Psoas muscle (tissue), 8 donors: ENCODE measurements at places on chromosomes 5 and 9.

DNA sequence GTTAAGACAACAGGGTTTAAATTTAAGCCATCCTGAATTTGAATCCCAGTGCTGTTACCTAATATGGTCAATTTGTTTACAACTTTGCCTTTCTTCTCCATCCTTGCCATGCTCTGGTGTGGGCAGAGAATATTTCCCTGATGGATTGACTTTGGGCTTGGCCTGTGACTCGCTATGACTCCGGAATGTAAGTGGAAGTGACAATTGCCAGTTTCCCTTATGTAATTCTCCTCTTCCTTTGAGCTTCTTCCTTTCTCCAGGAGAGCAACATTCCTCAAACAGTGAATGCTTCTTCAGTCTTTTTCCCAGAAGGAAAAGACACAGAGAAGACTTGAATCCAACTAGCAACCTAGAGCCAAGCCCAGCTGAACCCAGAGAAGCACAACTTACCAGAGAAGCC is 159.1 kb downstream of the LURAP1L start:
- no peak for DNase-seq

GRCh38 chr9:129383561-129384490 is 205.8 kb upstream of the IER5L start:
- DNase-seq: peak; percentile 93

GRCh38 chr5:68409259-68409658 is 193.7 kb downstream of the PIK3R1 start:
- no peak for DNase-seq

- no peak for DNase-seq
These were observed 1828.8 kb downstream of the MAT2B start for GRCh38 chr5:165334201-165334600.

GRCh38 chr5:84870369-84870768 is 485.7 kb upstream of the EDIL3 start:
- no peak for DNase-seq

- no peak for DNase-seq
These were observed 17.8 kb upstream of the SLC12A7 start for GRCh38 chr5:1129711-1130055.

- DNase-seq: no peak
These were observed 20.7 kb upstream of the ROPN1L start for GRCh38 chr5:10420932-10421331.

GRCh38 chr5:52853650-52854049 is 65.9 kb downstream of the ITGA1 start:
- DNase-seq: no peak

DNA sequence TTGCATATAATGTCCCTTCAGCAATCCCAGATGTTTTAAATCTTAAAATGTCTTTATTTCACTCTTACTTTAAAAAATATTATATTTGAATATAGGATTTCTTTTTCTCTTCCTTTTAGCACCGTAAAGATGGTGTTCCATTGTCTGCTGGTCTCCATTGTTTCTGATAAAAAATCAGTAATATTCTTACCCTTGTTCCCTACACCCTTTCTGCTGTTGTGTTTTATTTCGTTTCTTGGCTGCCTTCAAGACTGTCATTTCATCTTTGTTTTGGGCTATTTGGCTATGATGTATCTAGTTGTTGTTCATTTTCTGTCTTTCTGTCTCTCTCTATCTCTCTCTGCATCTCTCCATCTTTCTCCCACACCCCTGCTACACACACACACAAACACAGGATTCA is 197.9 kb downstream of the IRX2 start:
- no peak for DNase-seq

DNA sequence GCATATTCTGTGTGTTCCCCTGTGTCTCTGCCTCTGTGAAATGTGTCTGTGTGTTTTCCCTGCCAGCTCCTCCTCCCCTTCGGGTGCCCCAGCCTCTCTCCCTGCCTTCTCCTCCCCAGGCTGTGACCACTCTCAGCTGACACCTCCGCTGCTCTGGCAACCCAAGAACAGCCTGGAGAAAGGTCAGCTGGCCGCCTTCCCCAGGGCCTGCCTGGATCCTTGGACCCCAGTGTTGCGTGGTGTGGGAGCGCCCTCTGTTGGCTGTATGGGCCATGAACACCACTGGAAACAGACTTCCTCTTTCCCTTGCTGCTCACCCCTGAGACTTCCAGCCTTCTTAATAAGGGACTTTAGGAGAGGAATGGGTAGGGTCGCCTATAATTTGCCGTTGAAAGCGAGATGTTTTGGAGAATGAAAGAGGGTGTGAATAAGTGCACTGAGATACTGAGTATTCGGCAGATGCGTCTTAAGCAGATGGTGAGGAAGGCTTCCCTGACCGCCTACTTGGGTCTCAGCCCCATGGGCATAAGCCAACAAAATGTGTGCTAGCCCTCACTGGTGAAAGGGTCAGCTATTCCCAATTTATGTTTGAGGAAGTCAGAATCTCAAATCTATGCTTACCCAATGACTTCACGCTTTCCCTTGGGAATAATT is 114.9 kb upstream of the TRIM32 start:
- peak; percentile 95 for DNase-seq

GRCh38 chr9:2453701-2454100 is 167.9 kb upstream of the VLDLR start:
- DNase-seq: no peak

- no peak for DNase-seq
These were observed 16.9 kb upstream of the SNCAIP start for GRCh38 chr5:122295138-122295537.

DNA sequence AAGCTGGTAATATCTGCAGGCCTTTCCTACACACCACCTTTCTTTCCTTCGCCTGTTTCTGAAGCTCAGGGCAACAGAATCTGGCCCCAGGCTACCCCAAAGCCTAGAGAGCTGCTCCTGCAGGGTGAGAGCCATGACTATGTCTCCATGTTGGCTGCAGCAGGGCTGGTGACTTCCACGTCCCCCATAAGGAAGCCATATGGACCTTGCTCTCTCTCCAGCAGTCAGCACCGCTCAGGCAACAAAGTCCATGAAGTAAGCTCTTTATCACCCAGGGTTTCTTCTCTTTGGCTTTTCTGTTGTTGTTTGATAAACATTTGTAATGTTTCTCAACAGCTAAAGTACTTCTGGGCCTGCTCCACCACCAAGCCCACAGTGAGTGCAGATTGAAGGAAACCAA is 125.2 kb downstream of the SLIT3 start:
- DNase-seq: no peak

GRCh38 chr9:27800692-27801370 is 227.6 kb upstream of the C9orf72 start:
- DNase-seq: no peak

DNA sequence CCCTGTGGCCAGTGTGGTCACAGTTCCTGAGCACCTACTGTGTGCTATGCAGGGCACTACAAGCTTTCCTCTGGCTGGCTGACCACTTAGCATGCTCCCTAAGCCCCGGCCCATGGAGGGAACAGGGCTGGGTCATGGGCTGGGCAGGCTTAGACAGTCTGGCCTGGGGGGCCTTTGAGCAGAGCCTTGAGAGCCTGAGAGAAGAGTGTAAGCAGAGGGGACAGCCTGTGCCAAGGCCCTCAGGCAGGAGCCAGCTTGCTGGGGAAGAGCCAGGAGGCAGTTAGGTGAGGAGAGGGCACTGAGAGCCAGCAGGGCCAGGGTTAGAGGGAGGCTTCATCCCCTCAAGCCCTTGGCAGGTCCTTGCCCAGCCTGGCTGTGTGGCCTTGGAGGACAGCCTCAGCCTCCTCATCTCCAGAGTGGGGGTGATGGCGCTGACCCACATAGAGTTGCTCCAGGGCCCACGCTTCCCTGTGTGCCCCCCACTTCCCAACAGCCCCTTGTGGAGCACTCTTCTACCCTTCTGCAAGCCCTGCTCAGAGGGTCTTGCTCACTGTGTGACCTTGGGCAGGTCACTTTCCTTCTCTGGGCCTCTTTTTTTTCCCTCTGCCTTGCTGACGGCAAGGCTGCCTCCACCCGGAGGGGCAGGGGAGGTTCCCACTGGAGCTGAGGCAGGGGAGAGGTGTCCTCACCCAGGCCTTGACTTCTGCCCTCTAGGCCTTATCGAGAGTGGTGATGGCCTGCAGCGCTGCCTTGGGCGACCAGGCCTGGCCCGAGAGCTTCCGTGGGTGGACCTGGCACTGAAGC is 107.1 kb downstream of the PHF2 start:
- no peak for DNase-seq

GRCh38 chr9:27157097-27157496 is 48.1 kb downstream of the TEK start:
- no peak for DNase-seq

- DNase-seq: no peak
These were observed 262.6 kb upstream of the MAP3K1 start for GRCh38 chr5:56552612-56553268.

DNA sequence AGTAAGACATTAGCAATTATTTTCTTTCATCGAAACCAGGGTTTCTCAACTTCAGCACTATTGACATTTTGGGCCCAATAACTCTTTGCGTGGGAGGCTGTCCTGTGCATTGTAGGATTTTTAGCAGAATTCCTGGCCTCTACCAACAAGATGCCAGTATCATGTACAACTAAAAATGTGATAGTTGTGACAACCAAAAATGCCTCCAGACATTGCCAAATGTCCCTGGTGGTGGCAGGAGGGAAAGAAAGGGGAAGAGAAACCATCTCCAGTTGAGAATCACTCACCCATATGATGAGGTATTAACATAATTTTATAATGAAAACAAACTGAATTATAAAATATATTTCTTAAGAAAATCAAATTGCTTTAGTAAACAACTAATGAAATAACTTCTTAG is 406.1 kb downstream of the RAB3C start:
- DNase-seq: no peak

DNA sequence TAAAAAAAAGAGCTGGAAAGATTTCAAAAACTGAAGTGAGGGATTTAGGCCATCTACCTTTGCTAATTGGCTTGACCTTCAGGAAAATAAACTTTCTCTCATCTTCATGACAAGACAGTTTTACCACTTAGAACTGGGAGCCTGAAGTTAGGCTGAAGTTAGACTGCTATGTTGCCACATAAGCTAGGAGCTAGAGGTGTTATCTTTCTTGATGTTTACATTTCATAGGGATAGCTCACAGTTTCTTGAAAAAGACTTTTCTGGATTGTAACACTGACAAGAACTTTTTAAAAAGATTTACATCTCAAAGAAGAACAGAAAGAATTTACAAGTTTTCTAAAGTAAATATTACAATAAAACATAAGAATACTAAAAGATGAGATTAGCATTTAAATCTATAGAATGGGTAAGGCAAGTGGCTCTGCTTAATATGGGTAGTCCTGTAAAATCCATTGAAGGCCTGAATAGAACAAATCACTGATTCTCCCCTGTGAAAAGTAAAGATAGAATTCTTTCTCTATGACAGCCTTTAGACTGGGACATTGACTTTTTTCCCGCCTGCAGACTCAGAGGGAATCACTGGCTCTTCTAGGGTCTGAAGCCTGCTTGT is 1665.4 kb upstream of the CDH9 start:
- DNase-seq: no peak
